ENCODE measurements at places on chromosomes 13 and 19.
A peak's percentile ranks its signal among the peaks of the same experiment; 100 is the strongest.

GRCh38 chr19:4969772-4970531 lies 1.0 kb downstream of the KDM4B start:
- 0 out of 3 replicates have a peak, but pooled peaks have one; percentile 0 for ATAC-seq

- no peak for ATAC-seq
Observed at GRCh38 chr19:56111601-56112312, 9.3 kb downstream of the ZNF787 start.

DNA sequence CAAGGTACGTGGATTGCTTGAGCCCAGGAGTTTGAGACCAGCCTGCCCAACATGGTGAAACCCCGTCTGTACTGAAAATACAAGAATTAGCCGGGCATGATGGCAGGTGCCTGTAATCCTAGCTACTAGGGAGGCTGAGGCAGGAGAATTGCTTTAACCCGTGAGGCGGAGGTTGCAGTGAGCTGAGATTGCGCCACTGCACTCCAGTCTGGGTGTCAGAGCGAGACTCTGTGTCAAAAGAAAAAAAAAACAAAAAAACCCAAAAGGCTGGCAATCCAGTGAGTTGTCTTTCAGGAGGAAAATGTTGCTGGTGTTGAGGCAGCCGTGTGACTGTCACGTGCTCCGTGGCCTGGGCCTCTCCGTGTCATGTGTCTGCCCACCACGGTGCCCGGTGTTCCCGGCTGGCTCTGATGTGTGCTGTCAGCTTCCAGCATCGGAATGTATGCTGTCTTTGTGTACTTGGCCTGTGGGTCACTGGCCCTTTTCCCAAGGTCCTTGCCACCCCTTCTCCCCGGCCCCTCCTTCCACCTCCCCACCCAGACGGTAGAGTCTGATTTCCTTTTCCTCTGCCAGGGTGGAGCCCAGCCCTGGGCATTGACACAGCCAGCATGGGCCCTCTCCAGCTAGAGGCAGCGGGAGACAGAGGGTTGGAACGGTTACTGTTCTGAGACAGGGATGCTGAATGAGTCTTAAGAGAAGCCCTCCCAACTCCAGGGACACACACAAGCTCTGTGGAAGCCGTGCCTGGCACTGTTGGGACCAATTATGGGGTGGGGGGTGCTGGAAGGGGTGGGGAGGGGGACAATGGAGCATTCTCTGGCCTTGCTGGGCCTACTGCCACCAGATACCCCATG lies 7.2 kb upstream of the TUBB4A start:
- no peak for ATAC-seq

- no peak for ATAC-seq
Observed at GRCh38 chr13:50521006-50521830, 322.3 kb downstream of the DLEU7 start.

DNA sequence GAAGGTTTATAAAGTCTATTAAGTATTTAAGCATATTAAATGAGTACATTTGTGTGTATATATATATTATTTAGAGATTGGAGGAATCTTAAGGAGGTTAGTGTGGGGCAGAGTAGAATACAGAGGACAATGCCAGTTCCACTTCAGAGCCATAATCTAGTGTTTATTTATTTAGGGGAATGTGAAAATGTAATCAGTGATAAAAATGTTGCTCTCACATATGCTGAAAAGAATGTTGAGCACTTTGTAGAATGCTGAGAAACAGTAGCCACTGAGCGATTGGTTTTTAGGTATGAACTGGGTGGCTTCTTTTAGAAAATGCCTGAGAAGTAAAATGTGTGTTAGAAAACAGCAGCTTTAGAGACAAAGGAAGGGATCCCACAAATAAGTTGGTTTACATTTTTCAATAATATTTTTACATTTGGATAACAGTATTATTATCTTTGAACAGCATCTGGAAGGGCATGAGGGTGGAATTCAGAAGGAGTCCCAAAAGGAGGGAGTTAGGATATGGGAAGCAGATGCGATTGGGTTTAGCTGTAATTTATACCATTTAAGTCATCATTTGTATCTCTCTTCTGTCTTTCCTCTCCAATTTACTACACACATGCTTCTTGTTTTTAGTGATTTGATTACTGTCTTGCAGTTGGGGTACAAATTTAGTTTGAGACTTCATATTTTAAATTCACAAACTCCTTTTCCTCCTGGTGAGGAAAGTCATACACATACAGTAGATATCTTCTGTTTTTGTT lies 68.6 kb downstream of the NDFIP2 start:
- peak; percentile 74 for ATAC-seq

Measured in SK-N-SH treated with all-trans-retinoic acid at 6 μM for 48 hours (cell line).